Effector CD4-positive, alpha-beta T cell (primary cell): ENCODE measurements at places on chromosomes 3 and 15.

DNA sequence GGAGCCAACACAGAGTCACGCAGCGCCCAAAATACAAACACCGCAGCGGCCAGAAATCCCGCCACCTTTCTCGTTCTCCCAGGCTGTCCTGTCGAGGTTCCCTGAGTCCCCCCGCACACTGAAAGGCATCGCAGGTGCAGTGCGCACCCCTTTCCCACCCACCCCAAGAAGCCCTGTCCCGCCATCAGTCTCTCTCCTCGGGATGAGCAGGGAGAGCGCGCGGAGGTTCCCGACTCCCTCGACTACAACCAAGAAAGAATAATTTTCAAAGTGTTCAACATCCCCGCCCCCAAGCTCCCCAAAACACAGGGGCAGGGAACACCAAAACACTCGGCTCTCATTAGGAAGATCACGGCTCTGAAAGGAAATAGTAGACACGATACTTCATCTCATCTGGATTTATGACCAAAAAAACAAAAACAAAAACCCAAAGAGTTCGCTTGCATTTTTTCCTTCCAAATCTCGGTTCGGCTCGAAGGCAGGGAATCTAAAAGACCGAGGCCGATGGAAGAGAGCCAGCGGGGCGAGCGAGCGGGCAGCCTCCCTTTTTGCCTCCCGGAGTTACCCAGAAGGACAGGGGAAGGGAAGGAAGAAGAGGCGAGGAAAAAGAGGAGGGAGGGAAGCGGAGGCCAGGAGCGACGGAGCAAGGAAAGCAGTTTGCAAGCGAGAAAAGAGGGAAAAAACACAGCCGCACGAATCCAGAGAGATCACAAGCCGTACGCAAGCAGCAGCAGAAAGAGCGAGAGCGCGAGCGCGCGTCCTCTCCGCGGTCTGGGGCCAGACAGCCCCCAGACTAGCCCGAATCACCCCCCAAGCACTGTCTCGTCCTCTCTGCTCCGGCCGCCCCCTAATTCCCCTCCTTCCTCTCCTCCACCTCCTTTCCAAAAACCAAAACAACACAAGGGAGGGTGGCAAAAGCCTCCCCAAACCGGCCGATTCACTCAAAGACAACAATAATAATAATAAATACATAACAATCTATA lies 808 bp downstream of the BCL6 start:
- peak; percentile 44 for DNase-seq

GRCh38 chr3:195609229-195609628 lies 25.5 kb upstream of the APOD start:
- no peak for DNase-seq

DNA sequence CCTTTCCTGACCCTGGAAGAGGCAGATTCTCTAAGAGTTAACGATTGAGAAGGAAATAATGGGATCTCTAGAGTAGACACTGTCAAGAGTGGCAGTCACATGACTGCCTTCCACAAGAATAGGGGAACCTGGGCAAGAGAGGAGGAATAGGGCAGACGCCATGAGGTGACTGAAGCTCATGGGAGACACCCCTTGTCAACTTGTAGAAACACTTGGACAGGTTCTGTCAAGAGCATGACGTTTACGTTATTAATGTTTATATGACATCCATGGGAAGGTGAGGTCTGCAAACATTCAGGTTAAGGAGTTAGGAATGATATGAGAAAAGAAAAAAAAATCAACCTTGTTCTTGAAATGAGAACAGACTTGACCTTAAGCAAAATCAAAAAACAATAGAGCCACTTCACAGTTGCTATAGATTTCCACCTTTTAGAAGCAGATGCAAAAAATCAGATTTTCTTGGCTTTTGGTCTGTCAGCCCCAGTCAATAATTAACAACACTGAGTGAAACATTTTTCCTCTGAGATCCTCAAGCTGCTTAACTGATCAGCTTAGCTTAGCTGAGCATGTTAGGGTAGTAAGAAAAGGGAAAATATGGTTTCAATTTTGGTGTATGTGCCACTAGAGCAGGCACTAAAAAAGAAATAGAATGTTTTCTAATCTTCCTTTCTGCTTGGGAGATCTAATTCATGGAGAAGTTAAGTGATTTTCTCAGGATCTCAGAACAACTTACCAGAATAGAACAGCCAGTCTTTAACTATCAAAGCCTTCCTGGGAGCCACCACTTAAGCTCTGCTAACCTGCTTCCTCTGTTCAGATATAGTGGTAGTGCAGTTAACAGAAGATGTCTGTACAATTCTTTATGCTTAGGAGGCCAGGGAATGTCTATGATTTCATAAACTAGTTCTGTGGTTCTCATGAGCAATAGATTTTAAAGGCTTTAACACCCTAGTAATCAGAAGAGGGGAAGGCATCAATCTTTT lies 116.9 kb downstream of the B3GALNT1 start:
- no peak for DNase-seq

DNA sequence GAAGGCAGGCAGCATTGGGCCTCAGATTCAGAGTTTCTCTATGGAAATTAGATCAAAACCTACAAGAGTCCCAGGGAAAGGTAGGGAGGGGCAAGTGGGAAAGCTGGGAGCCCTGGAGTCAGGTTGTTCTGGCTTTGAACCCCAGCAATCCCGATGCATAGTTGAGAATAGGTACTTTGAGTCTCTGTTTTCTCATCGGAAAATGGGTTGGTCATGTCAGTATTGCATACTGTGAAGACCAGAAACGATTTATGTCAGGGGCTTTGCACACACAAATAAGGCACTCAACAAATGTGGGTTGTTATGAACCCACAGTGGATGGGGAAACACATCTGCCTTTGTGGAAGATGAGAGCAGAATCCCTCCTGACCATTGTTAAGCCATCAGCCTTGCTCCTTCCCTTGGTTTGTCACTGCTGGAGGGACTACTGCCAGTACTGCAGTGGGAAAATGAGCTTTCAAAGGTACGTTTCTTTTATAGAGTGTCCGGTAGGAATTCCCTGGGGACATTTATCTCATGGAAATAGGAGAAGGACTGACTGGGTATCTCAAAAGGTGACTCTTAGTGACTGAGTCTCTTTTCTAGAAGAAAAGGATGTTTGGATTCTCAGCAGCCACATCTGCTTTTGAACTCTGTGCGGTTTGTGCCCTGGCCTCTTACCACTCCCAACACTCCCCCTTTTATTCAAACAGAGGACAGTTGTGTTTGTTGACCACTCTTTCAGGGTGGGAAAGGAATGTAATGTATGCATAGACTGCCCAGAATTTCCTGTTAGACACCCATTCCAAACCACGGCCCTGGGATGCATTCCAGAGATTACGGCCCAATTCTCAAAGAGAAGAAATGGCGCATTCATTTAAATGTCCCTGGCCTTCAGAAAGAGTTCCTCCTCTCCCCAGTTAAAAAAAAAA lies 54.6 kb upstream of the VILL start:
- no peak for DNase-seq

- DNase-seq: no peak
Measured at GRCh38 chr15:38689522-38689921, 124.9 kb upstream of the RASGRP1 start.

DNA sequence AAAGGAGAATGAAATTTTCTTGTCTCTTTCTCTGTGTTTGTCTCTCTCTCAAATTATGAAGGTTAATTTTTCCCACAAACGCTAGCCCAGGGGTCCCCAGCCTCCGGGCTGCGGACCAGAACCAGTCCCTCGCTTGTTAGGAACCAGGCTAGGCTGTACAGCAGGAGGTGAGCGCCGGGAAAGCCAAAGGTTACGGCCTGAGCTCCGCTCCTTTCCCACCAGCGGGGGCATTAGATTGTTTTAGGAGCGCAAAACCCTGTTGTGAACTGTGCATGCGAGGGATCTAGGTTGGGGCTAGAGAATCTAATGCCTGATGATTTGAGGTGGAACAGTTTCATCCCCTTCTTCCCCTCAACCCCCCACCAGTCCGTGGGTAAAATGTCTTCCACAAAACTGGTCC lies 74.7 kb upstream of the ZNF385D start:
- no peak for DNase-seq

DNA sequence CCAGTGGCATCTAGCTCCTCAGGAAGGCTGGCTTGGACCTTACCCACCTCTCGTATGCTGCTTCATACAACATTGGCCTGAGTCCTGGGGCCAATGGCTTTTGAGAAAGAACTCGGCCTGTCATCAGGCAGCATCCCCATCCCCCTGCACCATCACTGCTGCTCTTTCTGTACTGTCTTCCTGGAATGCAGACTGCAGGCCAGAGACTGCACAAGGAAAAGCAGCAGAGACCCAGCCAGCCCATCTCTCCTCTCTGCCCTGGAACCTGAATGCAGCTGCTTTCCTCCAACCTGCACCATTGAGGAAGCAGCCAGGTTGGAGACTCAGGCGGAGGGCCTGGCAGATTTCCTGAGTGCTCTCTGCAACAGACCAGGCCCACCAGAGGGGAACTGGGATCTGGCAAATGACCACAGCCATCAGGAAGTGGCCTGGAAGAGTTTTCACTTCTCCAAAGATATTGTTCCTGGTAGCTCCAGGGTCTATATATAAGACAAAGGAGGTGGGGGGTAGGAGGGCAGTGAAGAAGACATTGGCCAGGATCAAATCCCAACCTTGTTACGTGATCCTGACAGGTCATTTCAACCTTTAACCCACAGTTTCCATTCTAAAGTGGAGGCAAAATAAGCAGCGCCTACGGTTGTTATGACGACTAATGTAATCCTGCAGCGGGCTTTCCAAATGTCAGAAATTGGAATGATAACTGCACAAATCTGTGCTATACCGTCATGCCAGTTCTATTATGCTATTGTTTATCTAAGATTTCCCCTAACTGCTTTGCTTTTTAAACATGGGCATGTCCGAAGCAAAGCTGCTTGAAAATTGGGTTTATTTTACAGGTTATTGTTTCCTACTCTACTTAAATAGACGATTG lies 24.4 kb upstream of the RAB7A start:
- DNase-seq: no peak

GRCh38 chr3:194503081-194503531 lies 16.3 kb upstream of the ATP13A3 start:
- no peak for DNase-seq

DNA sequence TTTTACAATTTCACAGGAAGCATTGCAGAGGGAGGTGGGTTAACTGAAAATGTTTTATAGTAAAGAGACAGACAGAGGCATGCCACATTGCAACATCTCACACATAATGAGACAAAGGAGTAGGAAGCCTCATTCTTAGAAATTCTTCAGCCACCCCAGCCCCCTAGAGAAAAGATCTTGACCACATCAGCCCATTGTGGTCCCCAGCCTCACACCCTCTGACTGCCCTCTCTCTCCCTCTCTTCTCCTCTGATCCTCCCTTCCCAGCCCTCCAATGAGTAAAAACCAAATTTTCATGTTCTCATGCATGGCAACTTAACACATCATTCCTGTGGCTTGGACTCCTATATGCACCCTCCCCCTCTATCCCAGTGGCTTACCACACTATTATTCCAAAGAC lies 174.1 kb downstream of the UACA start:
- DNase-seq: no peak

- no peak for DNase-seq
Measured at GRCh38 chr3:158109295-158109803, 540 bp upstream of the RSRC1 start.

DNA sequence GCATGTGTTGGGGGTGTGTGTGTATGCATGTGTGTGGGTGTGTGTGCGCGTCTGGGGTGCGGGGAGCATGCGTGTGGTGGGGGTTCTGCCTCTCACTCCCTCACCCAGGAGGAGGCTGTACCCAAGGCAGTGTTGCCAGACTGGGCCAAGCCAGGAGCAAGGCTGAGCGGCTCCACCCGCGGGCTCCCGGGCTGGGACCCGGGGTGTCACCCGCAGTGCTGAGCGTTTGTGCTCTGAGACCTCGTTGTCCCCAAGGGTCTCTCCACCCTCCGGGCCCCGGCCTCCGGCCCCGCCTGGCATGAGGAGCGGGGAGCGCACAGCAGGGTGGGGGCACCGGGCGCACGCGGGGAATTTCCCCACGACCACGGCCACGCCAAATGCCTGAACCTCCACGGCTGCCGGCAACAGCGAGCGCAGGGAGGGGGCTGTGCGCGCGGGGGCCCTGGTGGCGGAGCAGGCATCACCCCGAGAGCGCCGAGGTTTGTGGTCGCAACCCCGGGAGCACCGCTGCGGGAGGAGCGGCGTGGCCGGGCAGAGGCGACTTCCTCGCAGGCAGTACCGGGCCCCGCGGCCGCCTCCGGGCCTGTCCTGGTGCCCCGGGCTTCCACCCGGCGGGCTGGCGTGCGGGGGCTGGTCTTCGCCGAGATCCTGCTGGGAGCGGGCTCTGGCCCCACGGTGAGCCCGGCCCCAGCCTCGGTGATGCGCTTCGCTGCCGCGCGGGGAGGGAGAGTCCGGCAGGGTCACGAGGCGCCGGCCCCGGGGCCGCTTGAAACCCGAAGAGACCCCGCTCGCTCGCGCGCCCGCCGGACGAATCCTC lies 7.4 kb upstream of the OCA2 start:
- DNase-seq: no peak

DNA sequence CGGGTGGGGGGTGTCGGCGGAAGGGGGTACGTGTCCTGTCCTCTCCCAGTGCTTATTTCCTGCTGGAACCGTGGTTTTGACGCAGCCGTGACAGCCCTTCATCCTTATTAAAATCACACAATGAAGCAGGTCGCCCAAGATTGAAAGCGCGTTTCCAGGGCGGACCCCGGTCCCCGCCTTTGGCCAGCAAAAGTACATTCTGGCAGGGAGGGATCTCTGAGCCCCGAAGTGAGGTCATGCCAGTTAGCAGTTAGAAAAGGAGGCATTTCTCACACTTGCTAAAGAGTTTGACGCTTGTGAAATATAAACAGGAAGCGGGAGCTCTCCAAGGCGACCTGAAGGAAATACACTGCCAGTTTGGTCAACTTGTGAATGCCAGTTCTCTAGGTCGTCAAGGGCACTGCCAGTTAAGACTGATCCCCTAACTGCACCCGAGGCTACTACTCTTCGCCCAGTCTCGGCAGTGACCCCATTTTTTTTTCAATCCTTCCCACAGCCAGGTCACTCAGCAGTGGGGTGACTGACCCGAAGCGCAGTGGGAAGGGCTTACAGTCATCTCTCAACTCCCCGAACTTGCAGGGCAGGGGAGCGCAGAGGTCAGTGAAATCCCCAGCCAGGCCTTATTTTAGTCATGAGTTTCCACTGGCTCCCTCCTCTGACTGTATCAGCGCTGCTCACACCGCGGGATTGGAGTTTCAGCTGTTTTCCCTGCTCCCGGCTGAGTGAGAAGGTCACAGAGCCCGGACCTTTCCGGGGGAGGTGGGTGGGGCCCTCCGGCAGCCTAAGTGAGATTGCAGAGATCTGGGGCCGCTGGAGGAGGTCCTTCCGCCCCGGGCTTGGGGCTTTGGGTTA lies 2.0 kb upstream of the BHLHE40 start:
- peak; percentile 33 for DNase-seq

DNA sequence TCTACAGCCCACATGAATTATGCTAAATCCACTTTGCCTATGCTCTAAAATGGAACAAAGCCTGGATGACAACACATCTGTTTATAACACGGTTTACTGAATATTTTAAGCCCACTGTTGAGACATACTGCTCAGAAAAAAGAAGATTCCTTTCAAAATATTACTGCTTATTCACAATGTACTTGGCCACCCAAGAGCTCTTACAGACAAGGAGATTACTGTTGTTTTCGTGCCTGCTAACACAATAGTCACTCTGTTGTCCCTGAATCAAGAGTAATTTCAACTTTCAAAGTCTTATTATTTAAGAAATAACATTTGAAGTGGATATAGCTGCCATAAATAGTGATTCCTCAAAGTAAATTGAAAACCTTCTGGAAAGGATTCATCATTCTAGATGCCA lies 70.9 kb downstream of the ANKRD28 start:
- no peak for DNase-seq
